DMS53 (cell line): ENCODE measurements at places on chromosomes 1 and 21.

DNA sequence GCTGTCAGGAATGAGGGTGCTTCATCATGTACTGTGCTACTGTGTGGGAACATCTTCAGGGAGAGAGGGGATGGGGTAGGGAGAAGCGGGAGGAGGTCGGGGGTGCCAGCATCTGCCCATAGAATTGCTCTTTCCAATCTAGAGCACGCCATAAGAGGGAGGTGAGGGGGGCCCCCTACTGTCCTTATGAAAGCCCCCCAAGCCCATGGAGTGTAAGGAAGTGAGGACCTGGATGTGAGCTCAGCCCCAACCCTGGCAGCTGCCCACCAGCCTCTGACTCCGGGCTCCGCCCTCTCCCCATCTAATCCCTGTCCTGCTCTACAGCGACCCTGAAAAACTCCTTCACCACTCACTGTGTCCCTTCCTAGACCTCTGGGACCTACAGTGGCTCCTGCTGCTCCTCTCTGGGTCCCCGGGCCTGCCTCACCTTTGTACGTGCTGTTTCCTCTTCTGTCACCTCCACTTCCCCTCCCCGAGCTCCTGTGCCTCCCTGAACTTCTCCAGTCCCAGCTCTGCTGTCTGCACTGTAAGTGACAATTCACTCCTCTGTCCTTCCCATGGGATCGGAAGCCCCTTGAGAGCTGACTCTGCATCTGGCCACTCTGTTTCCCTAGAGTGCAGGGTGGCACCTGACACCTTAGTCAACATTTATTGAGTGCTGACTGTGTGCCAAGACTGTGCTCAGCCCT lies 269.4 kb downstream of the PTPRU start:
- no peak for DNase-seq

DNA sequence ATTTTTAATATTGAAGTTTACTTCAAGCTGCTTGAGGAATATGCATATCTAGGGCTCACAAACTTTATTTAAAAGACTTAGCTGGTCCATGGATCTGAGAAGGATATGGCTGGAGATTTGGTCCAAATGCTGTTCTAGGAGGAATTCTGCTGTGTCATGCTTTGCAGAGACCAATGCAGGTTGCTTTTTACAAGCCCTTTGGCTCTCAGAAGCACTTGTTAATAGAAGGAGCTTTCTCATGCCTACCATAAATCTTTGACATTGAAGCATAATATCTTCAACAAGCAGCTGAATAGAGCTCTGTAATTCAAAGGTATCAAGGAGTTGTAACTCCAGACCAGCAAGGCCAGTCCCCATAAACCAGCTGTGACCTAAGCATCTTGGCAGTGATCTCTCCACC lies 299.1 kb downstream of the HHAT start:
- DNase-seq, result peak; percentile 55

GRCh38 chr1:205032508-205032907 lies 10.5 kb upstream of the CNTN2 start:
- DNase-seq, result no peak

DNA sequence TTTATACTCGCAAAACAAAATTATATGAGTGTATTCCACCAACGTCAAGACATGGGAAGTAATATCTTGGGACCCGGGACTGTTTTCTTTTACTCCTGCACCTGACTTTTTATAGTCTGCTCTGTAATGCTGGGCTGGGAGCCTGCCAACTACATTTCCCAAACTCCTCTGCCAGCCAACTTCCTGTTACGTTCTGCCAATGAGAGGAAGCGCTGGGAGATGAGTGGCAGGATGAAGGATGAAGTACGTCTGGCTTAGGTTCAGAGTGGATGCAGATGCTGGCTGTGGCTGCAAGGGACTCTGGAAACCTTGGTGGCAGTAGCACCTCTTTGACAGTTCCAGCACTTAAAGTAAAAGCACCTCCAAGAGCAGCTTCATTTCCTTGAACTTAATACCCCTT lies 59.6 kb downstream of the USP24 start:
- DNase-seq, result peak; percentile 82

DNA sequence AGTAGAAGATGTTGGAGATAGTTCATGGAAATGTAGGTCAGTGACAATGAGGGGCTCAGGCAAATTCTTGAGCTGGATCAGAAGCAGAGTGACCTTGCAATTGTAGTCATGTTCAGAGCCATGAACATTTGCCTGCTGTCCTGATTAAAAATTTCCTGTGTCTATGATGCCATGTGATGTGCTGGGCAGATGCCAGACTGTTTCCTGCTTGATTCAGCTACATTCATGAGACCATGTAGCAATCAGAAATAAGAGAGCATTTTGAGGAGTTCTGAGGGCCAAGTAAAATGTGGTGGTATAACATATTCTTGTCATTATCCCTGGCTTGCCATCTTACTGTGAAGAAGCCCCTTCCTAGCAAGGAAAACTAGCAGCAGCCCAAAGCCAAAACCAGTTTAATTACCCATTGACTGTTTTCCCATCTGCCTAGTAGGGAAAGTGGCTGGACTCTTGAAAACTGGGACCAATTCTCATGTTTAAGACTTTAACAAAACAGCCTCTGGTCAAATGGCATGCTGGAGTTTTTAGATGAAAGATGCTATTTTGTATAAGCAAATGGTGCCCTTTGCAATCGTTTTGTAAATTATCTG lies 118.3 kb downstream of the NOS1AP start:
- DNase-seq, result no peak

- DNase-seq, result peak; percentile 51
Observed at GRCh38 chr21:33642896-33643657, 776 bp downstream of the ITSN1 start.

DNA sequence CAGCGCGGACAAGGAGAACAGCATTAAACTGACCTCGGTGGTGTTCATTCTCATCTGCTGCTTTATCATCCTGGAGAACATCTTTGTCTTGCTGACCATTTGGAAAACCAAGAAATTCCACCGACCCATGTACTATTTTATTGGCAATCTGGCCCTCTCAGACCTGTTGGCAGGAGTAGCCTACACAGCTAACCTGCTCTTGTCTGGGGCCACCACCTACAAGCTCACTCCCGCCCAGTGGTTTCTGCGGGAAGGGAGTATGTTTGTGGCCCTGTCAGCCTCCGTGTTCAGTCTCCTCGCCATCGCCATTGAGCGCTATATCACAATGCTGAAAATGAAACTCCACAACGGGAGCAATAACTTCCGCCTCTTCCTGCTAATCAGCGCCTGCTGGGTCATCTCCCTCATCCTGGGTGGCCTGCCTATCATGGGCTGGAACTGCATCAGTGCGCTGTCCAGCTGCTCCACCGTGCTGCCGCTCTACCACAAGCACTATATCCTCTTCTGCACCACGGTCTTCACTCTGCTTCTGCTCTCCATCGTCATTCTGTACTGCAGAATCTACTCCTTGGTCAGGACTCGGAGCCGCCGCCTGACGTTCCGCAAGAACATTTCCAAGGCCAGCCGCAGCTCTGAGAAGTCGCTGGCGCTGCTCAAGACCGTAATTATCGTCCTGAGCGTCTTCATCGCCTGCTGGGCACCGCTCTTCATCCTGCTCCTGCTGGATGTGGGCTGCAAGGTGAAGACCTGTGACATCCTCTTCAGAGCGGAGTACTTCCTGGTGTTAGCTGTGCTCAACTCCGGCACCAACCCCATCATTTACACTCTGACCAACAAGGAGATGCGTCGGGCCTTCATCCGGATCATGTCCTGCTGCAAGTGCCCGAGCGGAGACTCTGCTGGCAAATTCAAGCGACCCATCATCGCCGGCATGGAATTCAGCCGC lies 2.5 kb downstream of the S1PR1 start:
- peak; percentile 62 for DNase-seq
